Dermis blood vessel endothelial cell (primary cell): ENCODE measurements at places on chromosomes 2 and 18. TPM values are rescaled to one million over a fixed set of nuclear protein-coding genes. Genes with fewer than 3 reads are reported as not detected.
A peak's percentile ranks its signal among the peaks of the same experiment; 100 is the strongest.

GRCh38 chr2:37543999-37544557 lies 127.4 kb downstream of the CDC42EP3 start:
- DNase-seq = no peak

DNA sequence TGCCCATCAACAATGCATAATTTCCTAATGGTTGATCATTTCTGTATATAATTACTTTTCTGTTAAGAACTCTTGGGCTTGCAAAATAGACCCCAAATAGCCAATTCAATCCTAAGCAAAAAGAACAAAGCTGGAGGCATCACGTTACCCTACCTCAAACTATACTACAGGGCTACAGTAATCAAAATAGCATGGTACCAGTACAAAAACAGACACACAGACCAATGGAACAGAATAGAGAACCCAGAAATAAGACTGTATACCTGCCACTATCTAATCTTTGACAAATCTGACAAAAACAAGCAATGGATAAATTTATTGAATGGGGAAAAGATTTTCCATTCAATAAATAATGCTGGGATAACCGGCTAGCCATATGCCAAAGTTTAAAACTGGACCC lies 78.8 kb downstream of the NR4A2 start:
- no peak for DNase-seq

GRCh38 chr18:52519021-52519420 lies 179.0 kb downstream of the DCC start:
- no peak for DNase-seq

- DNase-seq = no peak
These were observed 38.4 kb upstream of the GMCL1 start for GRCh38 chr2:69791045-69791444.

- no peak for DNase-seq
These were observed 150.3 kb downstream of the UBE2E3 start for GRCh38 chr2:181130686-181131085.

- no peak for DNase-seq
These were observed 88.4 kb downstream of the BCL2L11 start for GRCh38 chr2:111209045-111209514.

DNA sequence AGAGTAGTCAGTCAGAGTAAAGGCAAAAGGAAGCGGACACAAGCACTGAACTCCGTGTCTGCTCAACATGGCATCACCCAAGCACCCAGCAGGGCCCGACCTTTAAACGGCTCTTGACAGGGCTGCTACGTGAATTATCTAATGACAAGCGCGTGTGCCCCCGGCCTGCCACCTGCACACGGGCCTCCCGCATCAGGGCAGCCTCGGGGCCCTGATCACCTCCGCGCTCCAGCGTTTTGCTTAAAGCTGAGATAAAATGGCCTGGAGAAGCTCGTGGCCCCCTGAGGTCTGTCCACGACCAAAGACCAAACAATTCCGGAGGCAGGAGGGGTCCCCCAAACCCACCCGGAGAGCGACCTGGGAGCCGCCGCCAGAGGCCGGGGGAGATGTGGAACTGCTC lies 376 bp downstream of the NDUFA10 start:
- DNase-seq = peak; percentile 18

DNA sequence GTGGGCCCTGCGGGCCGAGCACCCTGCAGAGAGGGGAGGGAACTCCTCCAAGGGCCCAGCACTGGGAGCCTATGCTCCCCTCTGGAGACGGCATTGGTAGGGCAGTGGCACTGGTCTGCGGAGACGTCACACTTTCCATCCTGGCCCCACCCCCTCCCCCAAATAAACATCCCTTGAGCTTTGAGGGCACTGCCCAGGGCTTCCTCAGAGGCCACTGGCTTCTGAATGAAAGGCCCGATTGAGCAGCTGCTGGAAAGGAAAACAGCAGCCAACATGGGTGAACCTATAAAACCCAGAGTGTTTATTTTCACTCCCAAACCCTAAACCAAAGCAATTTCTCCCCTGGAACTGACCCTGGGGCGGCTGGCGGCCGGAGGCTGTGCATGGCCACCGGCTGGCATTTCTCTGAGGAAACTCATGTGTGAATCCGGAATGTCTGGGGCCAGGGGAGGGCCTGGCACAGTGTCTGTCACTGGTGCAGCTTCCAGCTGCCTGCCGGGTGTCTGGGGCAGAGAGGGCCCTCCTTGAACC lies 138.9 kb downstream of the DYSF start:
- peak; percentile 31 for DNase-seq

DNA sequence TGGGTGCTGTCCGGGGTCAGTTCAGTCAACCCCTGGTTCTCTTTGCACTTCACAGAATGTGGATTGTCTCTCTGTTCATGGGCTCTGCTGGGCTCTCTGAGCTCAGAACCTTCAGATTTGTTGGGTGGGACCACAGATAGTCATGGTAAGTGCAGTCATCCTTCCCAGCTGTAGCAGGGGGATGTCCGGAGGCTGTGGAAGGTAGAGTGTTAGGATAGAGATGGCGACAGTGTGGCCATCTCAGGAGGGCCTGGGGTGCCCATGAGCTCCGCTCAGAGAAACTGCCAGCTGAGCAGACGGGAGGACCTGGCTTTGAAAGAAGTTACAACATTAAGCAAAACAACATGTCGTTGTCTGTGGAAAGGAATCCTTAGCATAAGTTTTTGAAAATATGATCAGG lies 149.8 kb downstream of the FAM210A start:
- DNase-seq = no peak

DNA sequence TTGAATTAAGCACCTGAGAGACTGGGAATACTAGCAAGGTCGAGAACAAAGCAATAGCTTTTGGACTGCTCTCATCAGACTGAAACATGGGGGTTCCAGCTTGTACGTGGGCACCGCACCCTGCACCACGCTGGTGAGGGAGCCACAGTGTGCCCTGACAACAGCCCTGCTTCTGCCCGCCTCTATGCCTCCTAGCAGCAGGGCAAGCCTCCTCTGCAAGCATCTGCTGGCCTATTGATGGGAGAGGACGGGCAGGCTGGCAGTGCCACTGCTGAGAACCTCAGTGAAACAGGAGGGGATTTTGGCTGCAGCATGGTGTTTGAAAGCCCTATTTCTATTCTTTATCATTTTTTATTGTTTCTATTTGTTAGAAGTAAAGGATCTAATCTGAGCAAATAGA lies 146.1 kb upstream of the OTOS start:
- no peak for DNase-seq

DNA sequence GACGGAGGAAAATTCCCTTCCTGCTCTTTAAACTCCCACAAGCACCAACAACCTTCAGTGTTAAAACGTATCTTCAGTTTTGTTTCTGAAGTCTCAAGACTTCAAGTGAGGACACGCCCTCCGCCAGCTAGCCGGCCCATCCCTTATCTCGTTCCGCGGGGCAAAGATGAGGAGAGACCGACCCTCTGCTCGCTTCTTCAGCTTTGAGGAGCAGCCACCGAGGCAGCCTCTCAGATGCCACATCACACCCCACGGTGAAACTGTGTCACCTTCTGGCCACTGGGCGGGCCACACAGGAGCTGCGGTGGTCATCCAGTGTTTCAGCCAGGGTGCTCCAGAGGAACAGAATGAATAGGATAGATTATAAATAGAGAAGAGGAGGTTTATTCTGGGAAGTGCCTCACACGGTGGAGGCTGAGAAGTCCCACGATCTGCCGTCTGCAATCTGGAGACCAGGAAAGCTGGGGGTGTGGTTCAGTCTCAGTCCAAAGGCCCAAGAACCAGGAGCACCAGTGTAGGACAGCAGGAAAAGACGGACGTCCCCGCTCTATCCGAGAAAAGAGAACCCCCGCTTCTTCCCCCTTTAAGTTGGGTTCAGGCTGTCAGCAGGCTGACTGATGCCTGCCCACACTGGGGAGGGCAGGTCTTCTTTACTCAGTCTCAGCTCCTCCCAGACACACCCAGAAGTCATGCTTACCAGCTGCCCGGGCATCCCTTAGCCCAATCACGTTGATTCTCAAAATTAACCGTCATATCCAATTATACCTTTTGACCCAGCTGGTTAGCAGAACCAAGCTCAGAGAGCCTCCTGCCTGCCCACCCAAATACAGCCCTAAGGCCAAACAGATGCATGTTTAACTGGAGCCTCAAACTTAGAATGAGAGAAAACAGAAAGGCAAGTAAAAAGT lies 399.7 kb upstream of the ID2 start:
- no peak for DNase-seq

- peak; percentile 60 for DNase-seq
These were observed 1.8 kb downstream of the REL start for GRCh38 chr2:60882971-60883753.

- DNase-seq = no peak
These were observed 7.5 kb upstream of the SCN1A start for GRCh38 chr2:166135152-166135848.

GRCh38 chr18:58229162-58229561 lies 185.1 kb downstream of the NEDD4L start:
- DNase-seq = no peak

- no peak for DNase-seq
These were observed 107.7 kb downstream of the CD226 start for GRCh38 chr18:69840001-69840400.

DNA sequence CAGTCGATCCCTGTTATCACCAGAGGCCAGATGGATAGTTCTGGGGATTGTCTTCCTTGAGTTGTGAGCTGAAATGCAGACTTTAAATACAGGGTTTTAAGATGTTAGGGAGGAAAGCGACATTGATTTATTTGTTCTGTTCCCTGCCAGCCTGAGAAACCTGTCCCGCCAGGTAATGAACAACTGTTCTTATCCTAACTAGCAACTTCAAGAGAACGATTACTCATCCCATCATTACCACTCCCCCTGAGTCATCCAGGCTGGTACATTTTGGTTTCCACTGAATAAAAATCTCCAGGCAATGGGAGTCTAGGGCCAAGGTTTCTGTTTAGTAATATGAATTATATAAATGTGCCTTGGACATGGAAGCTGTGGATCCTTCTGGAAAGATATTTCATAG lies 131.2 kb downstream of the LYPD6B start:
- DNase-seq = no peak

GRCh38 chr2:98870516-98871158 lies 65.4 kb downstream of the CRACDL start:
- DNase-seq = no peak

- no peak for DNase-seq
These were observed 406.1 kb upstream of the NRP2 start for GRCh38 chr2:205276116-205276777.

- DNase-seq = no peak
These were observed 134.1 kb upstream of the LRRTM1 start for GRCh38 chr2:80438686-80439085.

- peak; percentile 14 for DNase-seq
These were observed 893 bp downstream of the CAVIN2 start for GRCh38 chr2:191845876-191846514.

DNA sequence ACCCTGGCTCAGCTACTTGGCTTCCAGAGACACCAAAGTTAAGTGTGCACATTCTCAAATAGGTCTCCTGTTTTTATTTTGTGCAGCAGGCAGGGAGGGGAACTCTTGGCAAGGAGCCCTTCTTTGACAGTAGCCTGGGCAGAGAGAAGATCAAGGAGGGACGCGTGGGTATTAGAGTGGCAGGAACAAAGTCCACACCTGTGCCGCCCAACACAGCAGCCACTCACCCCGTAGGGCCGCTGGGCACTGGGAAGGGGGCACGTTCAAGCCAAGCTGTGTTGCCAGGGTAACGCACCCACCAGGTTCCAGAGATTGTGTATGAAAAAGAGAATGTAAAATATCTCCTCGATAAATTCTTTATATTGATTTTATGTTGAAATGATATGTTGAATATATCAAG lies 229.3 kb upstream of the AGAP1 start:
- DNase-seq = no peak

GRCh38 chr18:24986666-24987302 lies 365.2 kb downstream of the ZNF521 start:
- DNase-seq = no peak

DNA sequence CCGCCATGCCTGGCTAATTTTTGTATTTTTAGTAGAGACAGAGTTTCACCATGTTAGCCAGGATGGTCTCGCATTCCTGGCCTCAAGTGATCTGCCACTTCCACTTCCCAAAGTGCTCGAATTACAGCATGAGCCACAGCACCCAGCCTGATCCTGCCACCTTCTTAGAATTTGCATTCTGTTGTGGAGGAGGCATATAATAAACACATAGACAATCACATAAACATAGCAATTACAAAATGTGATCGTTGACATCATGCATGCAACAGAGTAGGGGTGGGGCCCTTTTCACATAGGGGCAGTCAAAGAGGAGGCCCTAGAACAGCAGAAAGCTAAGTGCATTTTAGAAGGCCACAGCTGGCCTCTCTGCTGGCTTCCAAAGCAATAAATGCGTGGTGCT lies 39.9 kb upstream of the TSPYL6 start:
- no peak for DNase-seq

- DNase-seq = no peak
These were observed 156.2 kb downstream of the SH3RF3 start for GRCh38 chr2:109285244-109285651.

DNA sequence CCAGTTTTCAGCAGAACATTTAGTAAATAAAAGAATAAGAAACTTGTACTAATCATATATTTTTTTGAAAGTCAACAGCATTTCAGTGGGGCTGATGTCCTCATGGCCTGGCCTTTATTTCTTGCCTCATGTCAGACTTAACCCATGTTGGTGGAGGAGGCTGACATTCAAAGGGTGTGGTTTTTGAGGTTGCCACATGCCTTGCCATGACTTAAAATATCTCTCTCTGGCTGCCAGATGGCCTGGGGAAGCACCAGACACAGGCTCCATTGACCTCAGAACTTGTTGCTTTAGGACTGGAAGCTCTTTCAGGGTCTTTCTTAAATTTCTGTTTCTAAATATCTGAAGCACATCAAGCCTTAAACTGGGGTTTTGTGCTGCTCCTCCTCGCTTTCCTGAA lies 32.5 kb upstream of the CD28 start:
- no peak for DNase-seq

GRCh38 chr18:55934821-55935220 lies 346.8 kb upstream of the TCF4 start:
- no peak for DNase-seq

GRCh38 chr18:26459340-26459739 lies 89.0 kb downstream of the KCTD1 start:
- no peak for DNase-seq

DNA sequence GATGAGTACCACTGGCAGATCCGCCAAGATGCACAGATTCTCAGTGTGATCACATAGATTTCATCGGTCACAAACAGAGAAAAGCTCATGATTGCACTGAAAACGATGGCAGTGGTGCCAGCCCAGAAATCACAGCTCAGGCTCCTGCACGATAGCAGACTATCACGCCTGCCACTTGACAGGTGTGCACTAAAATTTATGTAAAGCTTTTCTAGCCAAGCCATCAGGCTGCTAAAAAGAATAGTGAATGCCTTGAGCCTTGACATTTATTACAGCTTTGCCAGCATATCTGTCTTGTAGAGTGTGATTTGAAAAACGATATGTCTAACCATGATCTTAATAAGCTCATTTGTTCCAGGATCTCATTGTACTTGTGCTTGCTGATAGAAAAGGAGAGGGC lies 409.5 kb upstream of the CWC22 start:
- no peak for DNase-seq

- no peak for DNase-seq
These were observed 415.3 kb upstream of the SETBP1 start for GRCh38 chr18:44265437-44265836.

The CTNNA2 gene
- not detected in 2 replicates for total RNA-seq

The CHN1 gene
- 17.1 and 18.5 TPM in 2 replicates for total RNA-seq

The HOXD4 gene
- total RNA-seq = 6.1 and 8.8 TPM in 2 replicates

The CIB4 gene
- total RNA-seq = not detected in 2 replicates

The RBBP8 gene
- total RNA-seq = 19.9 and 21.4 TPM in 2 replicates

The CCDC74A gene
- 2.2 and 6.5 TPM in 2 replicates for total RNA-seq

The SPP2 gene
- total RNA-seq = not detected in 2 replicates

The RNF152 gene
- total RNA-seq = 88.8 and 91.2 TPM in 2 replicates

The ANKRD36B gene
- 41.0 and 67.0 TPM in 2 replicates for total RNA-seq

The HOXD12 gene
- total RNA-seq = not detected in 2 replicates

The UBR3 gene
- total RNA-seq = 60.6 and 72.8 TPM in 2 replicates

The UGT1A7 gene
- not detected in 2 replicates for total RNA-seq

The TMEM163 gene
- 0.09 and 0.34 TPM in 2 replicates for total RNA-seq

The MLPH gene
- total RNA-seq = 0.28 and 1.0 TPM in 2 replicates

The TSPYL6 gene
- total RNA-seq = not detected in 2 replicates

The GAREM1 gene
- total RNA-seq = 0.28 and 1.4 TPM in 2 replicates
